Naive thymus-derived CD4-positive, alpha-beta T cell (primary cell): ENCODE measurements at places on chromosomes 7 and 10.

DNA sequence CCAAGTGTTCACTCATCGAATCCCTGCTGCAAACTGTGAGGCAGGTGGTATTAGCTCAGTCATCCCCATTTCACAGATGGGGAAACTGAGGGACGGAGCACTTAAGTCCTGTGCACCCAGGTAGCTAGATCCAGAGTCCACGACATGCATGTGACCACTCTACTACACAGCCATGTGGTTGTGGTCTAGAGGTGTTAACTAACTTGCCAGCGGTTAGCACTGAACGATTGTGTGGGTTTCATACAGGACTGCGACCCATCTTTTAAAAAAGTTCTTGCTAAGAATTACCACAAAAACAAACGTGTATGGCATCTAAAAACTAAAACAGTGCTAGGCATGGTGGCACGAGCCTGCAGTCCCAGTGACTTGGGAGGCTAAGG is 16.1 kb upstream of the ABCC2 start:
- no peak for DNase-seq

DNA sequence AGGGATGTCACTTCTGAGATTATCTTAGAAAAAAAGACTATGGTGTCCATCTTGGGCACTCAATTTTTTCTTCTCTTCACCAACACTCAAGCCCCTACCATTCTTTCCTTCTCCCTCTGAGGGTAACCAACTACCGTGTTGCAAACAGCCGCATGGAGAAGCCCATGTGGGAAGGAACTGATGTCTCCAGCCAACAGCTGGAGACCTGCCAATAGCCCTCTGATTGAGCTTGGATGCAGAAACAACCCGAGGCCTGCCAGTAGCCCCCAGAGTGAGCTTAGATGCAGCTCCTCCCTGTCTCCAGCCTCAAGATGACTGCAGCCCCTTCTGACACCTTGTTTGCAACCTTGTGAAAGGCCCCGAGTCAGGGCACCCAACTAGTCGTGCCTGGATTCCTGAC is 36.4 kb upstream of the CHCHD3 start:
- DNase-seq = no peak

DNA sequence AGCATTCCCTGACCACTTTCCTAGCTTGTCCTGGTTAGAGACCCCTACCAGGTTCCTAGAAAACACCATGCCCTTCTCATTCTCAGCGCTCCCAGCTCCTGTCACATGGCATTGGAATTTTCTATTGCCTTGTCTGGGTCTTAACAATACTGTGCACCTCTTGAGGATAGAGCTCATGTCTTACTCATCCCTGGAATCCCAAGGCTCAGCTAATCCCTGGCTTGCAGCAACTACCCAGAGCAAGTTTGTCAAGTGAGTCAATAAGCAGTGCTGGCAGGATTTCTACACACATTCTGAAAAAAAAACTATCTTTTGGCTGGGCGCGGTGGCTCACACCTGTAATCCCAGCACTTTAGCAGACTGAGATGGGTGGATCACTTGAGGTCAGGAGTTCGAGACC is 11.7 kb upstream of the PRDX3 start:
- DNase-seq = no peak

DNA sequence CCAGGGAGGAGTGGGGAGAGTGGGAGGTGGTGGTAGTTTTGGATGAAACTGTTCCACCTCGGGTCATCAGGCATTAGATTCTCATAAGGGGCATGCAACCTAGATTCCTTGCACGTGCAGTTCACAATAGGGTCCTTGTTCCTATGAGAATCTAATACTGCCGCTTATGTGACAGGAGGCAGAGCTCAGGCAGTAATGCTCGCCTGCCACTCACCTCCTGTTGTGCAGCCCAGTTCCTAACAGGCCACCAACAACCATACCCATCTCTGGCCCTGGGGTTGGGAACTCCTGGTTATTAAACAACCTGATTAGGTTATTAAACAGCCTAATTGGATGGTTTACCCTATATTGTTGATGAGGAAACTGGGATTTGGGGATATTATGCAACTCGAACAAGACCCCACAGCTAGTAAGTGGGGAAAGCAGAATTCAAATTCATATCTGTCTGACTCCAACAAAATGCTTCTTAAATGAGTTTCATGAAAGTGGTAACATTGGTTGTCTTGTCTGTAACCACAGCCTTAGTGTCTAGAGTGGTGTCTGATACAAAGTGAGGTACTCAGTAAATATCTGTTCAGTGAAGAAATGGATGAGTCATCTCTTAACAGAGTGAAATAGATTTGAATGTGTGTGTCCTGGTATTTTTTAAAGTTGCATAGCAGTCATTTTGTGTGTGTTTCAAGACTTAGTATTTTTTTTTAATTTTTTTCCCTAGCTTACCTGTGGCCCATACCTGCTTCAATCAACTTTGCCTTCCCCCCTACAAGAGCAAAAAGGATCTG is 101.6 kb downstream of the HECTD2 start:
- DNase-seq = no peak

DNA sequence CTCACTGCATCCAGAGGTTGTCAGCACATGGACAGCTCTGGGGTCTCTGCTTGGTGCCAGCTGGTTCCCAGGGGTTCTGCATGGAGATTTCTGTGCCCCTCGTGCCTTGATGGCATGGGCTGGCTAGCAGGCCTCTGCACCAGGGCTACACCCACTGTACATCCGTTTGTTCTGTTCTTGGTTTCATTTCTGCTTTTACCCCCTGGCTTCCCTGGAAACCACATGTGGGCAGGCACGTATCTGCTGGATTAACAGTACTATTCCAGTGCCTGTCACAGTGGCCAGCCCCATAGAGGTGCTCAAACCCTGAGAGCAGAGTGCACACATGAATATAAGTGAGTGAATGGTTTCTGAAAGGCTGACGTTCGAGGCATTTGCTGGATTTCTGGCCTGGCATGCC is 207.2 kb upstream of the GPR26 start:
- no peak for DNase-seq

GRCh38 chr10:47370015-47370767 is 13.9 kb downstream of the ZNF488 start:
- DNase-seq = no peak

DNA sequence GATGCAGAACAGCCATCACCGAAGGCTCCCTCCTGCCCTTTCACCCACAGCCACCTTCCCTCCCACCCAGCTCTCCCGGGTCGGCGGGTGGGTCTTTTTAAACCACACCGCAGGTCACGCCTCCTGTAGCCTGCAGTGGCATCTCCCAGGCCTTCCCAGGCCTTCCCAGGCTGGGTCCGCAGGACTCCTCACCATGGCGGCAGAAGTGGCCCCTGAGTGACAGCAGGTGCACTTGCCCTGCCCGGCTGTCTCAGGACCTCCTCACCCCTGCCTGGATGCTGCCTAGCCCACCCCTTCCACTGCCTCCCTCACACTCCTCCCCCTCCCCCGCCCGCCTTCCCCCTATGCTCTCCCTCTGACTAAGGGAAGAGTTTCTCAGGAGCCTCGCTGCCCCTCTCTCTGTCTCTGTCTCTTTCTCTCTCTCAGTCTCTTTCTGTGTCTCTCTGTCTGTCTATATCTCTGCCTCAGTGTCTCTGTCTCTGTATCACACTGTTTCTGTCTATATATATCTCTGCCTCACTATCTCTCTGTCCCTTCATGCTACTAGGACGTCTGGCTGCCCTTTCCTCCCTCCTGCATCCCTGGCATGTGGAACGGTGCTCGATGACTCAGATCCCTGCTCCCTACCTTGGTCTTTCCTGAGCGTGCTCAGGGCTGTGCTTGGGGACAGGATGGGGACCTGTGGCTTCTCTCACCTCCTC is 57.5 kb downstream of the GLRX3 start:
- no peak for DNase-seq

GRCh38 chr7:30974605-30975255 is 11.0 kb downstream of the GHRHR start:
- no peak for DNase-seq

DNA sequence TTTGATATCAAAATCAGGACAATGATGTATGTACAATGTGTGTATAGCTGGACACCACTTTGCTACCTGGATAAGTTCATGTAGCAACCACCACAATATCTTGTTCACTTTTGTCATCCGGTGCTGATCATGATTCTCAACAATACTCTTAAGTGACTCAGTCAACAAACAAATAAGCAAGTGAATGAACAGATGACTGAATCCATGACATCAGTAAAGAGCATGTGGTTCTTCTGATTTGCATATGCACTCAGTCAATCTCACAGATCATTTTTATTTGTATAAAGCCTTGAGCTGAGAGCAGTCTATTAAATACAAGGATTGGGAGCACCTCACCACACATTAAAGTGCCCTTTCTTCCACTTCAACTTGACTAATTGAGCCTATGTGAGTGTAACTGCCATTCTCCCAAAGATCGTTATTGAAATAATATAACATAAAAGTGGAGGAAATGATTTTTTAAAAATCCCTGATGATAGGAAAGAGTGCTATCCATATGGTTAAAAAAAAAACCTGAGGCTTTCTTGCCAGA is 69.5 kb downstream of the NPSR1 start:
- DNase-seq = no peak

GRCh38 chr10:51092402-51092801 is 18.1 kb downstream of the PRKG1 start:
- no peak for DNase-seq
